Aorta (tissue), 5 donors: ENCODE measurements at places on chromosomes 11 and 22. TPM values are rescaled to one million over a fixed set of nuclear protein-coding genes. Genes with fewer than 3 reads are reported as not detected.

Gene RTN4RL2
- 4.3 TPM for total RNA-seq

Gene NAV2
- total RNA-seq, result 250 TPM

Gene PC
- total RNA-seq, result 12.6 TPM

Gene SLC22A6
- total RNA-seq, result not detected

Gene MOGAT2
- not detected for total RNA-seq

Gene TECTA
- total RNA-seq, result 0.63 TPM

- no peak for DNase-seq
- H3K4me1 ChIP-seq, result no peaks in the 10 kb centered on the region
- peak within 1 kb of the TSS; percentile 55 for H3K27ac ChIP-seq
- H3K36me3 ChIP-seq, result peaks cover 6% of the 10 kb centered on the region
- peak within 1 kb of the TSS; percentile 70 for H3K4me3 ChIP-seq
These were observed at the start of gene MORC2 for GRCh38 chr22:30968015-30968923. TSS of gene MORC2 (minus strand) at chr22:30968774. CDS start at chr22:30967889, 885 bp downstream.

DNA sequence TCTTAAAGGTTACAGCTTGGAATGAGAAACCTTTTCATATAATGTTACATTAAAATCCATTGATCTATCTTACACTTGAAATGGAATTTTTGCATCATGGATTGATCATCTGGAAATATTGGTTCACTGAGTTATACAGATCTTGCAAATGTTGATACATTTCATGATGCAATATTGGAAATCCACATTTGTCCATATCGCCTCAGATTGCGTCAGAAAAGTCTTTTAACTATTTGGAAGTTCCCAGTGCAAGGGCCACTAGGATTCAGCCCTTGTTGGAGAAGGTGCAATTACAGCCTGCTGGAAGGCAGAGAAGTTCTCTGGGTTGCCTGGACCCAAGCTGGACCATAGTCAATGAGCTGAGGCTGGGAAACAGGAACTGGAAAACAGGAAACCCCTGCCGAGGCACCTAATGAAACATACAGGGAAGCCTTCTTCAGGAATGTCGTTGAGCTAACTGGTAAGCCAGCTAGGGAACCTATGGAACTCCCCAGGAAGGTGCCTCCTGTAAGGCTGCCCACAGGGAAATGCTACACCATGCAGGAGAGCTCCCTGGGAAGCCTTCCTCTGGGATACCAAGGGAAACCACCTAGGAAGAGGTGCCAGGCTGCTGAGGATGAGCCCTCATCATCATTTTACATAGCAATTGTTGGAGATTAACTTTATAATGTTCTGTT is 600.4 kb upstream of the CADM1 start:
- H3K27me3 ChIP-seq, result no peaks in the 10 kb centered on the region
- H3K4me3 ChIP-seq, result no peak overlapping the region
- DNase-seq, result no peak

GRCh38 chr11:30936491-30936890 is 350.3 kb upstream of the MPPED2 start:
- no peaks in the 10 kb centered on the region for H3K36me3 ChIP-seq
- no peak overlapping the region for H3K27ac ChIP-seq
- no peak overlapping the region for H3K4me3 ChIP-seq
- no peaks in the 10 kb centered on the region for H3K27me3 ChIP-seq
- DNase-seq, result no peak
